ENCODE measurements at places on chromosomes 12 and 14. TPM values are rescaled to one million over a fixed set of nuclear protein-coding genes. Genes with fewer than 3 reads are reported as not detected.

- peaks cover 11% of the 10 kb centered on the region for H3K4me1 ChIP-seq
- DNase-seq, result no peak
- no peaks in the 10 kb centered on the region for H3K27me3 ChIP-seq
- no peak overlapping the region for H3K27ac ChIP-seq
- no peak overlapping the region for H3K4me3 ChIP-seq
These were observed 37.4 kb downstream of the ETNK1 start for GRCh38 chr12:22662356-22662755.

DNA sequence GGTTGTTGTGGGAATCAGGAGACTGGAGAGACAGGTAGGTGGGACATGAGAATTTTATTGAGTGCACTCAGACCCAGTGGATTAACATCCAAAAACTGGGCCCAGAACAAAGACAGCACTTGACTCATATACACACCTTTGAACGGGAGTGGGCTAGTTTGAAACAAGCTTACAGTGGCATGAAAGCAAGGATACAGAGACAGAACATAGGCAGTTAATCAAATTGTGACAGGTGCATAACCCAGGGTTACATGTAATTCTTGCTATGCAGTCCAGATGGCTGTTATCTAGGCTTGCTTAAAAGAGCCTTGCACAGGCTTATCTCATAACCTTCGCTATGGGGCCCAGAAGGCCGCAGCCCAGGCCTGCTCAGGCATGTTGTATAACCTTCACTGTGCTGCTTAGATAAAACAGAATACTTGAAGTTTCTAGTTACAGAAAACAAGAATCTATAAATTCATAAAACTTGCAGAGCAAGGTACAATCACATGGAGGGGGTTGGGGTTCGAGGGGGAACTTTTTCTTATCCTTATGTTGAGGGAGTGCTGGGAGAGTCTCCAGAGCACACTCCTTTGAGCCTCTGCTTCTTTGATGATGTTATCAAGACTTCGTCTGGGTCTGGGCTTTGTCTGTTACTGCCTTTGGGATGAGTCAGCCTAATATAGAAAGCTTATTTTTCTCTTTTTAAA is 81.7 kb downstream of the TNFAIP2 start:
- no peak overlapping the region for H3K27ac ChIP-seq
- H3K4me3 ChIP-seq, result no peak overlapping the region
- peaks cover 2% of the 10 kb centered on the region for H3K36me3 ChIP-seq
- no peaks in the 10 kb centered on the region for H3K4me1 ChIP-seq

- DNase-seq, result no peak
- H3K4me1 ChIP-seq, result peaks cover 12% of the 10 kb centered on the region
- no peaks in the 10 kb centered on the region for H3K36me3 ChIP-seq
These were observed 3.4 kb upstream of the RNASE8 start for GRCh38 chr14:21054123-21054767.

The PUS7L gene
- 23.5 TPM for total RNA-seq

The YY1 gene
- total RNA-seq, result 116 TPM

DNA sequence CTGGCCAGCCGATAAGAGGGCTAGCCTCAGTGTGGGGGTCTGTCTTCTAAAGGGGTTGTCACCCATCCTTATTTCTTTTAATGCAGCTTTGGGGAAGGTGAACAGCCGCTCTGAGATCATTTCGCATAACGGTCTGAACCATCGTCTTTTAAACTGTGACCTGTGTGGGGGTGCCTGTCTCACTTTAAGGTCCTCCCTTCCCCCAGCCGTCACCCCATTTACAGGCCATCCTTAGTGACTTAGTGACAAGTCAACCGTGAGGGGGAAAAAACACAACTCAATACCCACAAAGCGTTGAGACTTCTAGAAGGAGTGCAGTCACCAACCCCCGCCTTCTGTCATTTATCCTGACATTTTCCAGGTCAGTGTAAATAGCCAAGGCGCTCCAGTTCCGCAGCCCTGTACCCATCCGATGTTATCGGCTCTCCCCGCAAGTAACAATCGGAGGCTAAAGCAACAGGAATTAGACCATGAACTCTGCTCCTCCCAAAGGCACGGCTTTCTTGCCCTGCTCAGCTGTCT is 505 bp upstream of the DENND5B start:
- no peak for DNase-seq
- peaks cover 10% of the 10 kb centered on the region for H3K4me1 ChIP-seq
- peaks cover 52% of the 10 kb centered on the region for H3K27me3 ChIP-seq
- no peaks in the 10 kb centered on the region for H3K36me3 ChIP-seq

- no peak overlapping the region for H3K4me3 ChIP-seq
- peaks cover 4% of the 10 kb centered on the region for H3K36me3 ChIP-seq
- H3K27me3 ChIP-seq, result no peaks in the 10 kb centered on the region
- peaks cover 3% of the 10 kb centered on the region for H3K4me1 ChIP-seq
- DNase-seq, result no peak
These were observed 181.2 kb upstream of the BTG1 start for GRCh38 chr12:92326877-92327276.

The PPP1CC gene
- total RNA-seq, result 200 TPM

- H3K27me3 ChIP-seq, result no peaks in the 10 kb centered on the region
- H3K4me3 ChIP-seq, result no peak overlapping the region
- H3K36me3 ChIP-seq, result no peaks in the 10 kb centered on the region
- DNase-seq, result no peak
- no peak overlapping the region for H3K27ac ChIP-seq
- H3K4me1 ChIP-seq, result no peaks in the 10 kb centered on the region
These were observed 821.3 kb upstream of the TMEM132C start for GRCh38 chr12:127445581-127446139.

- H3K4me1 ChIP-seq, result no peaks in the 10 kb centered on the region
- H3K4me3 ChIP-seq, result no peak overlapping the region
- no peaks in the 10 kb centered on the region for H3K27me3 ChIP-seq
- H3K27ac ChIP-seq, result no peak overlapping the region
- H3K36me3 ChIP-seq, result no peaks in the 10 kb centered on the region
- DNase-seq, result no peak
These were observed 36.2 kb upstream of the NUDT4 start for GRCh38 chr12:93341409-93342049.

The FOXA1 gene
- total RNA-seq, result not detected

GRCh38 chr14:64736271-64737169 is 32.3 kb downstream of the PLEKHG3 start:
- no peaks in the 10 kb centered on the region for H3K27me3 ChIP-seq
- H3K36me3 ChIP-seq, result peaks cover 5% of the 10 kb centered on the region
- H3K27ac ChIP-seq, result no peak overlapping the region
- DNase-seq, result no peak

DNA sequence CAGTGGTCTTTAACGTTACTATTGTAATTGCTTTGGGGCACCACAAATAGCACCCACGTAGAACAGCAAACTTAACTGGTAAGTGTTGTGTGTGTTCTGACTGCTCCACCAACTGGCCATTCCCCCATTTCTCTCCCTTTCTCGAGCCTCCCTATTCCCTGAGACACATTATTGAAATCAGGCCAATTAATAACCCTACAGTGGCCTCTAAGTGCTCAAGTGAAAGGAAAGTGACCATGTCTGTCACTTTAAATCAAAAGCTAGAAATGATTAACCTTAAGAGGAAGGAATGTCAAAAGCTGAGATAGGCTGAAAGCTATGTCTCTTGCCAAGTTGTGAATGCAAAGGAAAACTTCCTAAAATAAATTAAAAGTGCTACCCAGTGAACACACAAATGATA is 22.3 kb downstream of the PPP1R13B start:
- no peaks in the 10 kb centered on the region for H3K36me3 ChIP-seq
- H3K27ac ChIP-seq, result no peak overlapping the region
- H3K4me1 ChIP-seq, result peaks cover 2% of the 10 kb centered on the region
- no peaks in the 10 kb centered on the region for H3K27me3 ChIP-seq
- no peak for DNase-seq

The FAM90A1 gene
- 0.14 TPM for total RNA-seq

DNA sequence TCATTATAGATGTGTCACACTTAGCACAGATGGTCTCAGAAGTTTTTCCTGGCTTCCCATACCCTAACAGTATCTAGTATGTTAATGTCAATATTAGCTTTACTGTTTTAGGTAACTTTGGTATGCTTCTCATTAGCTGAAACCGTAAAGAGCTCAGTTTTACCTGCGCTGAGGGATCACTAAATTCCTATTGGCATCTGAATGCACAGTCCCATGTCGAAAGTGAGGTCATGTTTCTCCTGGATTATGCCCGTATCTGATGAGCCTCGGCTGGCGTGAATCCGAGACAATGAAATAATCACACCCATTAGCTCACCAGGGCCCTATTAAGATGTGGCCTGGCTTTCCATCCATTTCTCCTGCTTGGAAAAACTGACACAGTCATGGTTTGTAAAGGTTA is 418.2 kb downstream of the ZFP36L1 start:
- no peak for DNase-seq
- H3K4me1 ChIP-seq, result peaks cover 17% of the 10 kb centered on the region
- H3K27ac ChIP-seq, result no peak overlapping the region
- no peaks in the 10 kb centered on the region for H3K27me3 ChIP-seq
- no peak overlapping the region for H3K4me3 ChIP-seq

GRCh38 chr14:58730792-58731464 is 93.2 kb downstream of the DACT1 start:
- no peak overlapping the region for H3K4me3 ChIP-seq
- no peak overlapping the region for H3K27ac ChIP-seq
- no peaks in the 10 kb centered on the region for H3K4me1 ChIP-seq
- DNase-seq, result no peak

DNA sequence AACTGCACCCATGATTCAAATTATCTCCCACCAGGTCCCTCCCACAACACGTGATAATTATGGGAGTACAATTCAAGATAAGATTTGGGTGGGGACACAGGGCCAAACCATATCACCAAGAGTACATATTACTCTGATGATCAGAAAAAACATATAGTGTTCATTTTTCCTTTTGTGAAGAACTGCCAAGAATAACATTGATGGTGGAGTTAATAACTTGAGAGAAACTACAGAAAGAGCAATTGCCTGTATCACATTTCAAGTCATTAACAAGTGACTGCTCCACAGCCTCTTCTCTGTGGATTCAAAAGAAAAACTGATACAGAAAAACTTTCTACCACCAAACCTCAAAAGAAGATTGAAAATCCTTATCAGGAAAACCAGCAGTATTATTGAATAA is 34.7 kb downstream of the GRIP1 start:
- DNase-seq, result no peak
- H3K4me1 ChIP-seq, result no peaks in the 10 kb centered on the region
- H3K27me3 ChIP-seq, result peaks cover 3% of the 10 kb centered on the region
- no peak overlapping the region for H3K27ac ChIP-seq
- no peak overlapping the region for H3K4me3 ChIP-seq

The GLI1 gene
- 0.53 TPM for total RNA-seq

GRCh38 chr12:72234886-72235285 is 37.3 kb upstream of the TRHDE start:
- H3K27me3 ChIP-seq, result no peaks in the 10 kb centered on the region
- no peak for DNase-seq
- no peaks in the 10 kb centered on the region for H3K4me1 ChIP-seq
- no peak overlapping the region for H3K27ac ChIP-seq
- no peak overlapping the region for H3K4me3 ChIP-seq

The TAS2R42 gene
- not detected for total RNA-seq

The CATSPERB gene
- 0.14 TPM for total RNA-seq

DNA sequence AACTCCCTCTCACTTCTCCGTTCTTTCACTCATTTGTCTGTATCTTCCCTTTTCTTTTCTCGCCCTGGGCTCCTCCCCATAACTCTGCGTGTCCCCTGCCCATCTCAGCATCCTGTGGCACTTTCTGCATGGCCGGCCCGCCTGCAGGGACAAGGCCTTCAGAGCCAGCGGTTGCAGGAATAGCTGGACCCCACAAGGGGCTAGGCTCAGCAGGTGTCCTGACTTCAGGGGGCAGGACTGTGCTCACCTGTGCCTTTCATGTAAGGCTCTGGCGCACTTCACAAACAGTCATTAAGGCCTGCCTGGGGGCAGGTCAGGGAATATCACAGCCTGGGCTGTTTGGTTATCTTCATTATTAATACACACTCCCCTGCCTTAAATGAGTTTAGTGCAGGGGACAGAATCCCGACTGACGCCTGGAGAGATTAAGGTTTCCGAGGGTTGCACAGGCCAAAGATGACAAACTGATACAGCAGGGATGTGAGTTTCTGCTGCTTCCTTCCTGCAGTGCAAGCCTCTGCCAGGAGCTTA is 768.8 kb upstream of the TBX3 start:
- no peak overlapping the region for H3K4me3 ChIP-seq
- no peak overlapping the region for H3K27ac ChIP-seq
- peaks cover 5% of the 10 kb centered on the region for H3K4me1 ChIP-seq
- H3K36me3 ChIP-seq, result peaks cover 1% of the 10 kb centered on the region
- DNase-seq, result no peak
- H3K27me3 ChIP-seq, result peaks cover 27% of the 10 kb centered on the region

DNA sequence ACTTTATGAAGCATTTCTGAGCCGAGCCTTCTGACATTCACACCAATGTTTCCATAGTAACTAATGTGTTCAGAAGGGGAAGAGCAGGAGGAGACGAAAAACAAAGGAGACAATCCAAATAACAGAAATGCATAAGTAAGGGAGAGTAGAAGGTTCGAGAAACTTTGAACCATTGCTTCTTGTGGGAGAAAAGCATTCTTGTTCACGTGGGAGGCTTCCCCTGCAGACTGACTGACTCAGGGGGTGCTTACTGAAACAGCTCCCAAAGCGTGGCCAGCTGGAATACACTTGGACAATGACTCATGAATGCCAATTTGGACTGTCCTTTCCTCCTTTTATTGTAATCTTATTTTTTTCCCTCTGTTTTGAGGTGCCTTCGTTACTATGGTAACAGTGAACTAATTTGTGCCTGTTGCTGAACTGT is 73.9 kb downstream of the NEDD1 start:
- no peak overlapping the region for H3K4me3 ChIP-seq
- H3K36me3 ChIP-seq, result no peaks in the 10 kb centered on the region
- peaks cover 3% of the 10 kb centered on the region for H3K4me1 ChIP-seq
- peaks cover 16% of the 10 kb centered on the region for H3K27me3 ChIP-seq
- H3K27ac ChIP-seq, result no peak overlapping the region
- no peak for DNase-seq

The TESPA1 gene
- total RNA-seq, result 65.9 TPM

GRCh38 chr12:123741937-123742572 is 20.0 kb upstream of the DNAH10 start:
- peaks cover 65% of the 10 kb centered on the region for H3K36me3 ChIP-seq
- H3K27me3 ChIP-seq, result no peaks in the 10 kb centered on the region
- H3K27ac ChIP-seq, result peak overlapping the region; percentile 97

The FGFR1OP2 gene
- total RNA-seq, result 76.8 TPM

The TPPP2 gene
- total RNA-seq, result not detected

DNA sequence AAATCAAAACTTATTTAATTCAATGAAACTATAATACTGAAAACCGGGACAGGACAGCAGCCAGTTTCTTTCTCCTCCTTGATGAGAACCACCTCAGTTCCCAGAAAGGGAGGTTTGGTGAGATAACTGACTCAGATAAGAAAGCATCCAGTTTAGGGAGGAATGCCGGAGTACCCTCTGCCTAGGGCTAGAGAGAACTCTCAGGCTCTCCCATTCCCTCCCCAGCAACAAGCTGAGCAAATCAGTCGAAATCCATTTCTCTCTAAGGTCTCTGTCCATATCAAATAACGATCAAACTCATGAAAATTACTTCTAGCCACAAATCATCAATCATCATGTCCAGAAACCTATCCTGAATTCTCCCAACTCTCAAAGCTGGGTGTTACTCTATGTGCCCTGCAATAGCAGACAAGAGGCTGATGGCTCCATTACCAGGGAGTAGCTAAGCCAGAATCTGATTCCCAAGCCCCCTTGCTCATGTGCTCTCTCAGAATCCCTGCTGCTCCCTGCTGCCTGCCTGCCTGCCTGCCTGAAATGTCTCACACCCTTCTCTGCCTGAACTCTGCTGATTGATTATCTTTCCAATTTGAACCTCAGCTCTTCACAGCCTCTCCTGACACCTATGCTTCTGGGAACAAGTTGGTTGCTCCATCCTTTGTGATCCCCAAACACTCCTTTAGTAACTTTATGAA is 49.4 kb downstream of the SLC25A47 start:
- peaks cover 72% of the 10 kb centered on the region for H3K4me1 ChIP-seq
- H3K27me3 ChIP-seq, result no peaks in the 10 kb centered on the region
- no peak for DNase-seq
- H3K4me3 ChIP-seq, result peak overlapping the region; percentile 85
